ENCODE measurements at places on chromosomes 4 and X.

GRCh38 chr4:74267998-74268606 is 40.2 kb upstream of the EPGN start:
- peak; percentile 55 for DNase-seq

DNA sequence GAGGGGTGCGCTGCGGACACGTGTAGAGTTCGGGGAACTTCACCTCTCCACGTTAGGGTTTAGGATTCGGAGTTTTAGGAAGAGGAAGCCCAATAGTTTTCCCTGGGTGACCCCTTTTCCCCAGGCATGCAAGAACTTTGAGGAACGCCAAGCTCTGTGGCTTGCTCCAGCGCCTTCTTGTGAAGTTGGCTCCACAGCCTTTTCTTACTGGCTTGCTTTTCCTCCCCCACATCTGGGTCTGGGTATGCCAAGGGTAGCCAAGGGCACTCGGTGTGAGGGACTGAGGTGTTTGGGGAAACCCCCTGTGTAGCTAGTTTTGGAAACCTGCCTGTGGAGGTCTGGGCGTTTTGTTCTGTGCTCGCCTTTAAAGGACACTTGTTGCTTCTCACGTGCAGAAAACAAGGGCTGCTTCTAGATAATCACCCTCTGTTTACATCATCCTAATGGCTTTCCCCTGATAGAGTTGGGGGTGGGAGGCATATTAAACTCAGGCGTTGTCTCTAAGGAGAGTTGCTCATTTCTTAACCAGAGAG is 746 bp downstream of the EDNRA start:
- DNase-seq: peak; percentile 37

DNA sequence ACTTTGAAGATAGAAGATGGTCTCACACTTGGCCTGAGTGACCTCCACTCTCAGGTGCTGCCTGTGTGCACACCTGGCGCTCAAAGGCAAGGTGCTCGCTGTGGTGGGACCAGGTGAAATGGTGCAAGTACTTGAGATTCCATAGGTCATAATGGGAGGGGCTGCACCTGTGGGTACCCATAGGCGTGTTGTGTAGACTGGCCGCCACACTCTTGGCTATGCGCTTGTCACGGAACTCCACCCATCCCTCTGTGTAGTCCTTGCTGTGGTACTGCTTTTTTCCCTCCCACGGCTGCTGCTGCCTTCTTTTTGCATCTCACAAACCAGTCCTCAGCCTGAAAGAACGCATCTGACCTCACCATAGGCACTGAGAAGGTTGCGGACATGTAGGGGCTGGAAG is 27.0 kb downstream of the METAP1 start:
- no peak for DNase-seq

- peak; percentile 13 for DNase-seq
Measured at GRCh38 chr4:99536271-99536670, 25.4 kb downstream of the C4orf17 start.

- DNase-seq: peak; percentile 21
Measured at GRCh38 chr4:77093401-77093800, 17.6 kb upstream of the CCNI start.

DNA sequence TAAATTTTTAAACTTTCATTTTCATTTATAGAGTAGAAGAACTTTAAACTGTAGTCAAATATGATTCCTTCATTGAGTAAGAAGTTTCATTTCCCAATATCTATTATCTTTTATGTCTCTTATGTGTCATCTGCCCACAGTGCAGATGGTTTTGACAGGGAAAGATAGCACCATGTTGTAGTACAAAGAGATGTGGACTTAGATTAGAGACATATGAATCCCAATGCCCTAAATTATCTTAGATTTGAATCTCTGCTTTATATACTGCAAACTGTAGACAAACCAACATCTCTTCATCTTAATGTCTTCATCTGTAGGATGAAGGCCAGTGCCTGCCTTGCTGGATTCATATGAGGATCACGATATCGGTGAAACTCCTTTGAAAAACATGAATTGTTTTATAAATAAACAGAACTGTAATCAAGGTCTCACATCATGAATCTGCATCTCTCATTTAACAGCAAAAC is 217.5 kb downstream of the BANK1 start:
- DNase-seq: no peak

GRCh38 chr4:153643406-153644383 is 40.4 kb upstream of the TLR2 start:
- peak; percentile 61 for DNase-seq

- no peak for DNase-seq
Measured at GRCh38 chr4:6749340-6750171, 33.0 kb upstream of the KIAA0232 start.

- peak; percentile 36 for DNase-seq
Measured at GRCh38 chr4:70936200-70936787, 34.1 kb downstream of the MOB1B start.

DNA sequence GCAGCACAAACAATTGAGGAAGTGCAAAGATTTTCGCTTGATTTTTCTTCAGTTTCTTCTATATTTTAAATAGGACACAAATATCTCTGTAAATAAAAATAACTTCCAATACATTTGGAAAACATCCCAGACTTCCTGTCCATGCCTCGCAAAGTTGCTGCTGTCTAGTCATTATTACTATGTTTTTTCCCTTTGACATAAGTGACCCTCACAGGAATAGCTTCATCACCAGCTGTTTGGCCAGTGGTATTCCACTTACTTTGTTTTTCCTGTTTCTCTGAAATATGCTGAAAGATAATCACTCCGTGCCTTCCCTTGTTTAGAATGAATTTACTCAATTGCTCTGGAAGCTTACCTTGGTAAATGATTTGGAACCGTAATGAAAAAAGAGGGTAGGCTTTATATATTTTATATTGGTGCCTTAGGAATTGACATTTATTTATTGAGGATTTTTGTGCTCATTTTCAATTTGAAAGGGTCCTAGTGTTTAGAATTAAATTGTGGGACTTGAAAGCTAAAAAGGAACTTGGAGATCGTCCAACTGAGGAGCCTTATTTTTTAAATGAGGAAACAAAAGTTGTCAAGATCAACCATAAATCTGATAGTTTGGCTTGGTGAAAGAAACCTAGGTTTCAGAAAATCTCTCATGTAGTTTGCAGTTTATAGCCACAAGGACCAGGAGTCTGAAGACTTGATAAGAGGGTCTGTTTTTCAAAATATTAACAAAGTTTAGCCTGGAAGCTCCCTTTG is 65.6 kb downstream of the CDKL5 start:
- peak; percentile 5 for DNase-seq

- peak; percentile 7 for DNase-seq
Measured at GRCh38 chrX:96689991-96690390, 5.3 kb downstream of the DIAPH2 start.

DNA sequence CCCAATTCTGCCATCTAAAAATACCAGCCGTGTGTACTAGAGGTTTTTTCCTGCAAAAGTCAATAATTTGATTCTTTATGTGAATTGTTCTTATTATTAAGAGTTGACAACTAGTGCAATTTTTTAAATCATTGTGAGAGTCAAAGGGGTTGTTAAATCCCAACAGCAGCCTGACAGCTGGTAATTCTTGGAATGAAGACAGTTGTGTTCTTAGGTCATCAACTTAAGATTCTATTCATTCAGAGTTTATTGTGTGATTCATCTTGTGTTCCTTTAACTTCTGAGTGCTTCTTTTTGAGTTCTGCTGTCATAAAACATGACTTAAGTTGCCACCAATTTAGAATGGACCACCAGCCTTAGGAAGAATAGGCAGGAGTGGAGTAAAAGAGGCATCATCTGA is 329.0 kb downstream of the NAF1 start:
- DNase-seq: no peak

DNA sequence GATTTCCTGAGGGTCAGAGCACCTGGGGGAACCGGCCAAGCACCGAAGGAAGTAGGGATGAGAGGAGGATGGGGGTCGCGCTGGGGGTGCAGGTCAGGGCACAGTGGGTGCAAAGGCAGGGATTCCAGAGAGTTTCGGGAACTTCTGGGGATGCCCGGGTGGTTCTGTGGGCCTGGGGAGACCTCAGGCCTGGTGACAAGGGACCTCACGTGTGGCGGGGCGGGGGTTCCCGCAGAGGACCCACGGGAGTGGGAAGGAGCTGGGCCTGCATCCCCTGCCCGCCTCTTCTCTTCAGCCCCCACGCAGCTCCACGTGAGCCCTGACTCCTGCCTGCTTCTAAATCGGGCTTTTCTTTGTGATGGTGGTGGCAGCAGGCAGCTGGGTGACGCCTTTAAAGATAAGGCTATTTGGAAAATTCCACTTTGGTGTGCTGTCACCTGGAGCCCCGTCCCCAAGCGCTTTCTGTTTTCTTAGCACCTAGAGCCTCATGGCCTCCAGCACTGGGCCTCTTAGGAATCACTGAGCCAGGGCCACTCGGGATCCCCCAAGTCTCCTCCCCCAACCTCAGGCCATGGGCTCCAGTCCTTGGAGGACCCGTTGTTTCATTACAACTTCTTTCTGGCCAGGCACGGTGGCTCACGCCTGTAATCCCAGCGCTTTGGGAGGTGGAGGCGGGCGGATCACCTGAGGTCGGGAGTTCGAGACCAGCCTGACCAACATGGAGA is 7.1 kb upstream of the TBC1D14 start:
- no peak for DNase-seq

DNA sequence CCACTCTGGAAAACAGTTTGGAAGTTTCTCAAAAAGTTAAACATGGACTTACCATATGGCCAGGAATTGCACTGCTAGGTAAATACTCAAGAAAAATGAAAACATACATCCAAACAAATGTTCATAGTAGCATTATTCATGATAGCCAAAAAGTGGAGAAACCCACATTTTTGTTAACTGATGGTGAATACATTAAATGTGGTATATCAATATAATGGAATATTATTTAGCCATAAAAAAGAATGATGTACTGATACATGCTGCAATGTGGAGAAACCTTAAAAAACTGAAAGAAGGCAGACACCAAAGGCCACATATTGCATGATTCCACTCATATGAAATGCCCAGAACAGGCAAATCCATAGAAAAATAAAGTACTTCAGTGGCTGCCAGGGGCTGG is 79.1 kb downstream of the SHROOM3 start:
- DNase-seq: no peak

DNA sequence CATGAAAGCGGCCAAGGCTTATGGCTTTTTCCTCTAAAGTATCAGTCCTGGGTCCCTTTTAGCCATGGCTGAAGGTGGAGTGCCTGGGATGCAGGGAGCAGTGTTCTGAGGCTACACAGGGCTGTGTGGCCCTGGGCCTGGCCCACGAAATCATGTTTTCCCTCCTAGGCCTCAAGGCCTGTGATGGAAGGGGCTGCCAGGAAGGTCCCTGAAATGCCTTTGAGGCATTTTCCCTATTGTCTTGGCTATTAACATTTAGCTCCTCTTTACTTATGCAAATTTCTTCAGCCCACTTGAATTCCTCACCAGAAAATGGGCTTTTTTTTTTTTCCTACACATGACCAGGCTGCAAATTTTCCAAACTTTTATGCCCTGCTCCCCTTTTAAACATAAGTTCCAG is 657.0 kb downstream of the DACH2 start:
- no peak for DNase-seq

- DNase-seq: no peak
Measured at GRCh38 chrX:307261-308111, 11.1 kb downstream of the GTPBP6 start.

DNA sequence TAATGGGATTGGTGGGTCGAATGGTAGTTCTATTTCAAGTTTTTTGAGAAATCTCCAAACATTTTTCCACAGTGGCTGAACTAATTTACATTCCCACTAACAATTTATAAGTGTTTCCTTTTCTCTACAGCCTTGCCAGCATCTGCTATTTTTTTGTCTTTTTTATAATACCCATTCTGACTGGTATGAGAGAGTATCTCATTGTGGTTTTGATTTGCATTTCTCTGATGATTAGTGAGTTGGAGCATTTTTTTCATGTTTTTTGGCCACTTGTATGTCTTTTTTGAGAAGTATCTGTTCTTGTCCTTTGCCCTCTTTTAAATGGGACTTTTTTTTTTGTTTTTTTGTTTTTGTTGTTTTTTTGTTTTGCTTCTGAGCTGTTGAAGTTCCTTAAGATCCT is 200.0 kb upstream of the GK2 start:
- no peak for DNase-seq

GRCh38 chr4:128427832-128428366 is 140.3 kb upstream of the PGRMC2 start:
- peak; percentile 65 for DNase-seq

GRCh38 chr4:85940151-85940550 is 419.7 kb downstream of the MAPK10 start:
- DNase-seq: no peak

DNA sequence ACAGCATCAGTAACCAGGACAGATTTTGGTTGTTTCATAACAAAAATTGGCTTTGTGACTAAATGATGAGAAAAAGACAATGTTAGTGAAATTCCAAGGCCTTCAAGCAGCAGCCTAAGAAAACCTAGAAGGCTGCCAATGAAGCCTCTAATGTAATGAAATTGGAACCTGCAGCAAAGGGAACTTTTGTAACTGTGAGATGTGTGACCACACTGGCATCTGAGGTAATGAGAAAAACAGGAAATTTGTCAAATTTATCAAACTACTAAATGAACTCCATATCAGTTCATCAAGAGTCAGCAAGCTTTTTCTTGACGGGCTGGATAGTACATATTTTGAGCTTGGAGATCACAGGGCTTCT is 30.4 kb upstream of the EMCN start:
- no peak for DNase-seq

GRCh38 chr4:175447016-175447415 is 365.0 kb downstream of the GPM6A start:
- no peak for DNase-seq

DNA sequence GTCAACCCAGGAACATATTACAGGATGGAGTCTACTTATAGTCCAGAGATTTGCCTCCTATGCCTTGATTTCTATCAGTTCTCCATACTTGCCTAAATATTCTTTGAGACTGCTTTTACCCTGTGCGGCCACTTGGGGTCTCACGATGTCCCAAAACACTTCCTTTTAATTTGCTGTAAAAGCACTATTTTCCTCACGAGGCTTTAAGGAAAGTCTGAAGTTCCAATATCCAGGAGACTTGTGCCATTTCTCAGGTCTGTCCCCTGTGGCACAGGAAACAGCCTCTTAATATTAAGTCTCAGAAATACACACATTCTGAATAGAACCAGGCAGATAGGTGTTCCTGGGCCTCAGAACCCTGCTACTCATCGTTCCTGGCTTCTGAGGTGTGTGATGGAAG is 142.9 kb downstream of the TMEM164 start:
- peak; percentile 37 for DNase-seq

- peak; percentile 61 for DNase-seq
Measured at GRCh38 chr4:20288846-20289512, 37.3 kb downstream of the SLIT2 start.

DNA sequence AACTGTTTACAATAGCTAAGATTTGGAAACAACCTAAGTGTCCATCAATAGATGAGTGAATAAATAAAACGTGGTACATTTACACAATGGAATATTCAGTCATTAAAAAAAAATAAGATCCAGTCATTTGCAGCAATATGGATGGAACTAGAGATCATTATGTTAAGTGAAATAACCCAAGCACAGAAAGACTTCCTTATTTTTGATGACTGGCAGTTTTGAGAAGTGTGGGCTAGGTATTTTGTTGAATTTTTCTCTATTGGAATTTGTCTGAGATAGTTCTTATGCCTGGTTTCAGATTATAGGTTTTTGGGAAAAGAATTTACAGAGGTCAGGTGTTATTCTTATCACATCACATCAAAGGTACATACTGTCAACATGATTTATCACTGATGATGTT is 293.8 kb upstream of the ARSJ start:
- no peak for DNase-seq

- no peak for DNase-seq
Measured at GRCh38 chr4:174933083-174933482, 14.9 kb downstream of the ADAM29 start.

- DNase-seq: no peak
Measured at GRCh38 chr4:43757147-43757546, 691.5 kb downstream of the KCTD8 start.

GRCh38 chr4:94211861-94212260 is 4.2 kb downstream of the SMARCAD1 start:
- DNase-seq: no peak

- peak; percentile 31 for DNase-seq
Measured at GRCh38 chr4:175412161-175412560, 399.9 kb downstream of the GPM6A start.
